ENCODE measurements at places on chromosomes 5 and 9.
A peak's percentile ranks its signal among the peaks of the same experiment; 100 is the strongest.

GRCh38 chr9:88503081-88503844, 31.7 kb upstream of the NXNL2 start:
- DNase-seq, result no peak

- DNase-seq, result no peak
These were observed 7.6 kb downstream of the PTGES start for GRCh38 chr9:129745200-129745599.

GRCh38 chr9:3576328-3576727, 50.5 kb upstream of the RFX3 start:
- DNase-seq, result no peak

DNA sequence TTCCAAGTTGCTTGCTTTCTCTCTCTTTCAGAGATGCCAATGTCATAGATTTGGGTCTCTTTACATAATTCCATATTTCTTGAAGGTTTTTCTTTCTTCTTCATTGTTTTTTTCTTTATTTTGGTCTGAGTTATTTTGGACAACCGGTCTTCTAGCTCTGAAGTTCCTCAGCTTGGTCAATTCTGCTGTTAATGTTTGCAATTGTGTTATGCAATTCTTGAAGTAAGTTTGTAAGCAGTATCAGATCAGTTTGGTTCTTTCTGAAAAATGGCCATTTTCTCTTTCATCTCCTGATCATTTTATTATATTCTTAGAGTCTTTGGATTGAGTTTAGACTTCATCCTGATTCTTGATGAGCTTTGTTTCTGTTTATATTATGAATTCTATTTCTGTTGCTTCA, 16.4 kb upstream of the PRDM9 start:
- DNase-seq, result no peak

GRCh38 chr5:84260140-84260539, 124.5 kb downstream of the EDIL3 start:
- DNase-seq, result no peak

DNA sequence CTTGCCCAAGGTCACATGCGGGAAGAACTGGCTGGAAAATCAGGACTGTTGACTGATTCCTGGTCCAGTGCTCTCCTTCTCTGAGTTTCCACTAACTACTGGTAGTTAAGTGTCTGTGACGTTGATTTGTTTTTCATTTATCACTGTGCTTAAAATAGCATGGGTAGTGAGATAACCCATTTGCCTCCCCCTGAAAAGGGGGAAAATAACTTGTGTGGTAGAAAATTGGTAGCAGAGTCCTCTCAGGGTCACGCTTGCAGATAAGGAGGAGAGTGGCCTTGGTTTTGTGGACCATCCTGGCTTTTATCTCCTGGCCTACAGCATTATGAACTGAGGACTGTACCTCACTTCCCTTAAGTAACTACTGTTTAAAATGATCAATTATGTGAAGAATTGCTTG, 10.9 kb downstream of the FUBP3 start:
- DNase-seq, result no peak

GRCh38 chr5:2149195-2149539, 266.4 kb upstream of the IRX4 start:
- DNase-seq, result no peak

DNA sequence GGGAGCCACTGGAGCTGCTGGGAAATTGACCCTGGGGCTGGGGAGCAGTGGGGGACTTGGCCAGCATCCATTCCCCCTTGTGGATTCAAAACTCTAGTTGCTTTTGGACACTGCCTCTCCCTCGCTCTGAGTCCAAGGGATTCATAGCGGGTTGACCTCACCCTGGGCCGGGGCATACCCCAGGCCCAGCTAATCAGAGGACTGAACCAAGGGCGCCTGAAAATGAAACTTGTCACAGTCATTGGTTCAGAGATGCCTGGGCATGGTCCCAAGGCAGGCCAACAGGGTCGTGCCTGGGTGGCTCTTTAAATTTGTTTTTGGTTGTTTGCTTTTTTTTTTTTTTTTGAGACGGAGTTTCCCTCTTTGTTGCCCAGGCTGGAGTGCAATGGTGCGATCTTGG, 22.6 kb downstream of the STK10 start:
- DNase-seq, result no peak

- no peak for DNase-seq
These were observed 19.5 kb downstream of the MORN5 start for GRCh38 chr9:122179054-122179689.

GRCh38 chr9:79686381-79687130, 114.8 kb downstream of the TLE4 start:
- DNase-seq, result peak; percentile 88

DNA sequence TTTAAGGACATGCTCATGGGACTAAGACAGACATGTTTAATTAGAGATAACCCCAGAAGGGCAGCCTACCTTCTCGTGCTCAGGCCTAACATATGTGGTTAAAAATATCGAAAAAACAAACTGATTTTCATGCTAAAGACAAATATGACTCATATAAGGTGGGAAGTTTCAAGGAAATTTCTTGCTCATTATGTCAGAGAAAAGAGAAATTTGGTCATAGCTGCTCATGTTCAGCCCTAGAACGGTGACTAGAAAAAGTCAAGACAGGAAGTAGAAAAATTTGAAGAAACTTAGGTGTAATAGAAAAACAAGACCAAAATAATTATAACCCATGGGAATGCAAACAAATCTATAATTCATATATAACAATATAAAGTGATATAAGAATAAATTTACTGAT, 120.6 kb downstream of the PRDM9 start:
- no peak for DNase-seq

- peak; percentile 31 for DNase-seq
These were observed 69.3 kb downstream of the ALDH7A1 start for GRCh38 chr5:126525630-126526245.

GRCh38 chr9:68750255-68750654, 45.2 kb downstream of the PIP5K1B start:
- DNase-seq, result no peak

Measured in IMR-90 (cell line).